ENCODE measurements at places on chromosomes 3 and 15. TPM values are rescaled to one million over a fixed set of nuclear protein-coding genes. Genes with fewer than 3 reads are reported as not detected.

Gene NEO1
- total RNA-seq: 98.5 TPM

Gene SKOR1
- total RNA-seq: 0.69 TPM

Gene TGM4
- not detected for total RNA-seq

Gene IGSF11
- 19.6 TPM for total RNA-seq

Gene GOLGA8T
- total RNA-seq: 0.69 TPM

Gene UPK1B
- total RNA-seq: not detected

Gene ABHD17C
- 20.8 TPM for total RNA-seq
